NCI-H524 (cell line): ENCODE measurements at places on chromosomes 4 and X.
A peak's percentile ranks its signal among the peaks of the same experiment; 100 is the strongest.

DNA sequence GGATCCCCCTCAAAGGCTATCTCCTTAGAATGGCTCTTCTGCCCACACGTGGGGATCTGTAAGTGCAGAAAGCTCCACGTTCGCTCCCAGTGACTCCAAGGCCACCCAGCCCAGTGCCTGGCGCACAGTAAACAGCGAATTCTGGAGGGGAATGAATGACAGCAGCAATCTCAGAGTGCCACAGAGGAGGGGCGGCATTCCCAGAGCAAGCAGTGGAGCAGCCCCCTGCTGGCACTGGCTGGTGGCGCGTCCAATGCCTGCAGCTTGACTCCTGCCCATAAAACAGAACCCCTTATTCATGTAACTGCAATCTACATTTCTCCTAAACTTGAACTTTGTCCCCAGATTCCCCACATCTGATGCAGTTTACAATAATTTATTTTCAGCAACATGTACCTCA, 6.9 kb upstream of the HELT start:
- DNase-seq: peak; percentile 21

DNA sequence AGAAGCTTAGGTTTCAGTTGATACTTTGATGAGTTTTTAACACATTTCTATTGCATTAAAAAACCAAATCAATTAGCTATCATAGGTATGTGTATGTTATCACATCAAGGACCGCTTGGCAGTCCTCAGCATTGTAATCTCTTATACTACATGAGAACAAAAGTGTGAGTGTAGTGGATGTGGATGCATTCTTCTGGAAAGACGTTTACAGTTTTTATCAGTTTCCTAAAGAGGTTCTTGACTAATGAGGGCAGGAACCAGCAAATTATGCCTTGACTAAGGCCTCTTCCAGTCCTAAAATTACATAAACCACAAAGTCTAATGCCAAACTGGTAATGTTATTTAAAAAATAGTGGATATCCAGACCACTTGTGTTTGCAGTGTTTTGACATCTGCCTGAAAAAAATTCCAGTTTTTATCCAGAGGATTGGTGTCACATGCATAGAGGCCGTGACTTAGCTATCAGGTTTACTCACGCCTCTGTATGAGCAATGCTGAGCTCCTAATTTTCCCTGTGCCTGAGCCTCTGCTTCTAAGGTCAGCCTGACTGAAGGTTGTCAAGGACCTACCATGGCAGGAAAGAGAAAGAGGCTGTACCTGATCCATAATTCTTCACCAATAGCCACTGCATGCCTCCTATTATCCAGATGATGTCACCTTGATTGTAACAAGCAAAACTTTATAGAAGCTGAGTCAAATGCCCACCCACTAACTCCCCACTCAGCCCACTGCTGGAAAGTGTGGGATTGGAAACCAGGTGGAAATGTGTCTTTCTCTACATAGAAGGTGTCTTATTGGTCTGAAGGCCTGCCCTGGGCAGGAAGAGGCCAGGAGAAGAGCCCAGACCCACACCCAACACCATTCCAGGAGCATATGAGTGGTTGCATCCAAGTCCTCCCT, 68.7 kb downstream of the ENPP6 start:
- no peak for DNase-seq

DNA sequence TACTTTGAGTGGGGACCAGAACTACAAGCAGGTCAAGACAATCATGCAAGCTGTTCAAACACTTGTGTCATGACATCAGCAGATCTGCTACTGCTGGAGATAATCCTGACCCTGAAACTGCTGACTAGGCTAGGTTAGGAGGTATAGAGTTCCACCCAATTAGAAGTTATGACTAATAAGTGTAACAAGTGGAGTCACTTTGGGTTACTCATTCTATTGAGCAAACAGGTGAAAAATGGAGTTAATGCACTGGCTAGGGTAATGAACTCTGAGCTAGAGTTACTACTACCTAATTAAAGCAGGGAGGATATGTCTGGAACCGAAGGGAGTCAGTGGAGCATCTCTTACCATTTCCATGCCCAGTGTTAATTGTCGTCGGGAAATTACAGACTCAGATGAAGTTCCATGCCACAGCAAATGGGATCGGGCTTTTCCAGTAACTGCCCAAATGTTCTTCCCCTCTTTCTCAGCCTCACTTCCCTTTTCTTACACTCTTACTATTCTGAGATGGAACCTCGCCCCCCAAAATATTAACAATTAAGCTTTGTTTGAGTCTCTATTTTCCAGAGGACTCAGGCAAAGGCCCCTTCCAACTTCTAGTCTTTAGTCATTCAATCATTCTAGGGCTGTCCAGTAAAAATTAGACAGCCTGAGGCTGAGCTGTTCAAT, 19.8 kb upstream of the MANBA start:
- no peak for DNase-seq

GRCh38 chr4:140729344-140730049, 26.7 kb downstream of the TBC1D9 start:
- no peak for DNase-seq

DNA sequence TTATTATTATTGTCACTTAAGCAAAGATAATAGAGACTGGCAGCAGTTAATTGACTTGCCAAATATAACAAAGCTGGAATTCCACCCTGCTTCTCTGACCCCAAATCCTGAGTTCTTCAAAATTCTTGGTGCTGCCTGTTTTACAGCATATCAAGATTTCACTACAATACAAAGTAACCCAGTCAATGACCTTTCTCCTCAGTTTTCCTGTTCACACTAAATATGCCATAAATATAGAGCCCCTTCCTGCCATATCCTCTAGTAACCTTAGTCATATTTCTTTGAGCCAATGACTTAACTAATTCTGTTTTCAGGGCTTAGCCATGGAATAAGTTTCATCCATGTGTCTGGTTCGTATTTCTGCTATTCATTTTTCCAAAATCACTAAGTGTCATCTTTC, 315.3 kb upstream of the HS3ST1 start:
- no peak for DNase-seq
